ENCODE measurements at places on chromosomes 1 and 21. TPM values are rescaled to one million over a fixed set of nuclear protein-coding genes. Genes with fewer than 3 reads are reported as not detected.

DNA sequence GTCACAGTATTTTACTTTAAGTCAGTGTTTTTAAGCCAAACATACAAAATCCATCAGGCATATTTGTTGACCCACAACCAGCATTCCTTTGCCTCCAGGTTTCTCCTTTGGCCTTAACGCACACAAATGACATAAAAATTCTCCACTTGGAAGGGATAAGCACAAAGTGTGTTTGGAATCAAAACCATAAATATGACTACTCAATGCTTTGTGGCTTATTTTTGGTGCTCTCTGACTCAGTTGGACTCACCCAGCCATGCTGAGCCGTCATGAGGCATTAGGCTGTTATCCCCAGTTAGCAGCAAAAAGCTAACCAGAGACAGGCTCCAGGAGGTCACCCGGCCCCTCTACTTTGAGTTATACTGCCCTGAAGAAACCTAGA lies 948 bp downstream of the PRUNE1 start:
- no peaks in the 10 kb centered on the region for H3K36me3 ChIP-seq
- DNase-seq: no peak
- peaks cover 40% of the 10 kb centered on the region for H3K4me1 ChIP-seq
- H3K27ac ChIP-seq: peak overlapping the region; percentile 96
- H3K4me3 ChIP-seq: peak overlapping the region; percentile 66

GRCh38 chr1:86703696-86704457 lies 499 bp upstream of the SH3GLB1 start:
- peak overlapping the region; percentile 77 for H3K4me3 ChIP-seq
- no peak for DNase-seq
- H3K36me3 ChIP-seq: no peaks in the 10 kb centered on the region
- peak overlapping the region; percentile 100 for H3K27ac ChIP-seq

DNA sequence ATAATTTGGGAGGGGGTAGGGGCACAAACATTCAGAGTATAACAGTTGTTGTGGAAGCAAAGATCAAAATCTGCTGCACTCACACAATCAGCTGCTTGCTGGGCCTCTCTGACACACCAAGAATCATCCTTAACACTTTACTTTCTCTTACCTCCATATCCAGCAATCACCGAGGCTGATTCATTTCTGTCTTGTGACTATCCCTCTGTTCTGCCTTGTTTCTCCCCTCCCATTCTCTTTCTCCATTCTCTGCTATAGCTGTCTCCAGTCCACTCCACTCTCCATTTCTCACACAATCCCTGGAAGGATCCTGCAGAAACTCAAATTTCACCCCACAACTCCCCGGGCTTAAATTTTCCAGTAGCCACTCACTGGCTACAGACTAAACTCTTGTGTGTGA lies 91.8 kb upstream of the NGF start:
- H3K27ac ChIP-seq: no peak overlapping the region
- H3K4me1 ChIP-seq: no peaks in the 10 kb centered on the region
- no peak for DNase-seq
- H3K27me3 ChIP-seq: no peaks in the 10 kb centered on the region

DNA sequence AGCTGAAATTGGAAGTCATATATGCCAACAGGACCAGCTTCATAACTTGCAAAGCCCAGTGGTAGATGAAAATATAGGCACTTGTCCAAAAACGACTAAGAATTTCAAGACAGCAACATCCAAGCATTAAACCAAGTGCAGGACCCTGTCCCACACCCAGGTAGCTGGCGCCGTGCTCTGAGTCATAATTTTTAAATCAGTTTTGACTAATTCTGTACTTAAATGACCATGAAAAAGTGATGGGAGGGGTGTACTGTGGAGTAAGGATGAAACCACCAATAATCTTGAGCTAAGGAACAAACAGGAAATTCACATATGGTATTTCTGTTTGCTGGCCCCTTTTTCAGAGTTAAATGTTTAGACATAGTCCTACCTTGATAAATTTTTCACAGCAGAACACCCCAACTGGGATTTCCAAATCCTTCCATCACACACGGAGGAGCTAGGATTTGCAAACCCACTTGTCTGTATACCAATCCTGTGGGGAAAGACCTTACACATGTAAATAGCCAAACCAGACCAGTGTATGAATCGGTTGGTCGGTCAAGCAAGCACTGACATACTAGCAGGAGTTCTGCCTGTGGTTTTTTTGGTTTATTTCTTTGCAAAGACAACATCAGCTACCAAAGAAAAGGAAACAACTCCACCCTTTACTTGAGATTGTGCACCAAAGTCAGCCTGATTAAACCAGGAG lies 235.7 kb upstream of the RAB4A start:
- no peak for DNase-seq
- no peaks in the 10 kb centered on the region for H3K36me3 ChIP-seq
- no peaks in the 10 kb centered on the region for H3K27me3 ChIP-seq
- H3K4me1 ChIP-seq: peaks cover 37% of the 10 kb centered on the region
- H3K4me3 ChIP-seq: no peak overlapping the region

GRCh38 chr1:110241516-110241915 lies 31.4 kb downstream of the KCNC4 start:
- no peaks in the 10 kb centered on the region for H3K27me3 ChIP-seq
- no peak for DNase-seq
- H3K36me3 ChIP-seq: no peaks in the 10 kb centered on the region

- peaks cover 13% of the 10 kb centered on the region for H3K36me3 ChIP-seq
- peaks cover 62% of the 10 kb centered on the region for H3K4me1 ChIP-seq
- H3K27ac ChIP-seq: peak within 1 kb of the TSS; percentile 83
- peak; percentile 95 for DNase-seq
- H3K4me3 ChIP-seq: peak within 1 kb of the TSS; percentile 58
- H3K27me3 ChIP-seq: peaks cover 53% of the 10 kb centered on the region
Measured at GRCh38 chr1:150149271-150150132, at the start of gene PLEKHO1. TSS of gene PLEKHO1 (plus strand) at chr1:150149916. CDS start at chr1:150150258, 342 bp downstream.

DNA sequence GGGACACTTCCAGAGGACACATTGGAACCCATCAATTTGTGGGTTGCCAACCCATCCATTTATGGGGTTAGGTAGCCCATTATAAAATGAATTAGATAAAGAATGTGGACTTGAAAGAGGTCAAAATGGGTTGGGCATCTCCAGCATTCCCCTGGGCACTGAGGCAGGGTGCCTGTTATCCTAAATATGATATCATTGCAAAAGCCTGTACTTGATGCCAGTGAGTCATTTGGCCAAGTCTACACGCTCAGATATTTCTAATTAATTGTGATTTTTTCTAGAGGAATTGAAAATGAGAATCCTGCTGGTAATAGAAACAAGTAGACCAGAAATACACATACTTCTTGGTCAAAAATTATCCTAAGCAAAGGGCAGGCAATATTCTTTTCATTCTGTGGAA lies 21.9 kb upstream of the NBL1 start:
- peaks cover 45% of the 10 kb centered on the region for H3K36me3 ChIP-seq
- no peak for DNase-seq
- H3K4me3 ChIP-seq: no peak overlapping the region

DNA sequence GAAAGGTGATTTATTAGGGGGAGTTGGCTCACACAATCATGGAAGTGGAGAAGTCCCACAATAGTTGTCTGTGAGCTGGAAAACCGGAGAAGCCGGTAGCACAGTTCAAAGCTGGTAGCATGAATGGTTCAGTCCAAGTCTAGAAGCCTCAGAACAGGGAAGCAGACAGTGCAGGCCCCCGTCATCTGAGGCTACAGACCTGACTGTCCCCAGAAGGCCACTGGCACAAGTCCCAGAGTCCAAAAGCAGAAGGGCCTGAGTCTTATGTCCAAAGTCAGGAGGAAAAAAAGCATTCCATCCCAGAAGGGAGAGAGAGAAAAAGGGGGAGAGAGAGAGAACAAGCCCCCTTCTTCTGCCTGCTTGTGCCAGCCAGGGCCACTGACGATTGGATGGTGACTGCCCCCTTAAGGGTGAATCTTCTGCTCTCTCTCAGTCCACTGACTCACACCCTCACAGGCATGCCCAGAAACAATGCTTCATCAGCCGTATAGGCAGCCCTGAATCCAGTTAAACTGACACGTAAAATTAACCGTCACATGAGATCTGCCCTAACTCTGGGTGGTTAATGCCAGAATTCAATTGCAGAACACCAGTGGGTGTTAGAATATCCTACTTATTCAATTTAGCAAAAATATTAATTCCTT lies 49.3 kb upstream of the POU2F1 start:
- no peak overlapping the region for H3K4me3 ChIP-seq
- H3K36me3 ChIP-seq: no peaks in the 10 kb centered on the region
- no peaks in the 10 kb centered on the region for H3K4me1 ChIP-seq
- no peak overlapping the region for H3K27ac ChIP-seq
- no peaks in the 10 kb centered on the region for H3K27me3 ChIP-seq

GRCh38 chr1:176469450-176470010 lies 6.6 kb downstream of the PAPPA2 start:
- no peaks in the 10 kb centered on the region for H3K4me1 ChIP-seq
- no peaks in the 10 kb centered on the region for H3K27me3 ChIP-seq
- no peaks in the 10 kb centered on the region for H3K36me3 ChIP-seq
- DNase-seq: no peak

DNA sequence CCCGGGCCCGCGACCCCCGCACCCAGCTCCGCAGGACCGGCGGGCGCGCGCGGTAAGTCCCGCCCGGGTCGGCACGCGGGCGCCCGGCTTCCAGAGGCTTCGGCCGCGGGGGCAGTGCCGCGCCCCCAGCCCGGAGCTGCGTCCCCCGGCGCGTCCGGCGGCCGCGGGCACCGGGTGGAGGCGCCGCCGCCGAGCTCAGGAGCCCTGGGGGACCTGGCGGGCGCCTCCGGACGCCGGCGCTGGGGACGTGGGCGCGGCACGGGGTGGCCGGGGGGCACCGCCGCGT lies 227 bp downstream of the NBL1 start:
- peak overlapping the region; percentile 50 for H3K4me3 ChIP-seq
- DNase-seq: no peak
- peaks cover 37% of the 10 kb centered on the region for H3K4me1 ChIP-seq

- peak overlapping the region; percentile 87 for H3K27ac ChIP-seq
- no peaks in the 10 kb centered on the region for H3K27me3 ChIP-seq
- DNase-seq: no peak
- H3K4me1 ChIP-seq: peaks cover 6% of the 10 kb centered on the region
Measured at GRCh38 chr21:43866260-43866629, 1.2 kb downstream of the AGPAT3 start.

DNA sequence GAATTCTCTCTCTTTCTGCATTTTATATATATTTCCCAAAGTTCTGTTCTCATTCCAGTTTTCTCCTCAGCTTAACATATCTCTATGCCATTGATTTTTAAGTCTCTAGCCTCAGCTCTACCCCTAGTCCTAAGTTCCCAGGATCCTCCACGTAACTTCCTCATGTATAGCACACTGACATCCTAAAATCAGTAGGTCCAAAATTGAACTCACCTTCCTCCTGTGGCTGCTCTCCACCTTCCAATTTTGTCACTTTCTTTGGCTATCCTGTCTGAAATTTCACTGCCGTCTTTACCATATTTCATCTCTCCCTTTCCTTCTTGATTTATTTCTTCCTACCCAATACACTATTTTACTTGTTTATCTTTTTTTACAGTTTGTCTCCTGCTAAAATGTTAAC lies 1.5 kb downstream of the SLAMF6 start:
- DNase-seq: no peak
- H3K4me3 ChIP-seq: no peak overlapping the region
- peaks cover 5% of the 10 kb centered on the region for H3K4me1 ChIP-seq
- H3K27ac ChIP-seq: no peak overlapping the region

GRCh38 chr1:197961449-197961848 lies 44.3 kb downstream of the LHX9 start:
- no peak overlapping the region for H3K4me3 ChIP-seq
- no peaks in the 10 kb centered on the region for H3K27me3 ChIP-seq
- H3K36me3 ChIP-seq: no peaks in the 10 kb centered on the region
- H3K27ac ChIP-seq: no peak overlapping the region
- DNase-seq: no peak
- no peaks in the 10 kb centered on the region for H3K4me1 ChIP-seq

- DNase-seq: no peak
- H3K27ac ChIP-seq: no peak overlapping the region
- H3K36me3 ChIP-seq: no peaks in the 10 kb centered on the region
- peaks cover 18% of the 10 kb centered on the region for H3K27me3 ChIP-seq
- no peak overlapping the region for H3K4me3 ChIP-seq
Measured at GRCh38 chr1:209802780-209803152, 3.2 kb downstream of the IRF6 start.

DNA sequence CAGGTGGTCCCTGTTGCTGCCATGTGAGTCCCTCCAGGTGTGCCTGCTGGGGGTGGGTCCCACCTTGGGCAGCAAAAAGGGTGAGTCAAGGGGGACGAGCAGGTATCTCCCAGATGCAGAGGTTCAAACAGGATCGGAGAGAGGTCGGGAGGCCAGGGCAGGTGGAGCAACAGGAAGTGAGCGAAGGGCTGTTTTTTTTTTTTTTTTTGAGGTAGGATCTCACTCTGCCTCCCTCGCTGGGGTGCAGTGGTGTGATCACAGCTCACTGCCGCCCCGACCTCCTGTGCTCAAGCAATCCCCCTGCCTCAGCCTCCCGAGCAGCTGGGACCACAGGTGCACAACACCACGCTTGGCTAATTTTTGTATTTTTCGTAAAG lies 39.4 kb downstream of the SLC2A7 start:
- no peaks in the 10 kb centered on the region for H3K36me3 ChIP-seq
- H3K4me1 ChIP-seq: peaks cover 22% of the 10 kb centered on the region
- no peak overlapping the region for H3K27ac ChIP-seq
- no peak overlapping the region for H3K4me3 ChIP-seq
- H3K27me3 ChIP-seq: no peaks in the 10 kb centered on the region
- DNase-seq: no peak

- H3K4me1 ChIP-seq: no peaks in the 10 kb centered on the region
- no peak for DNase-seq
- H3K27ac ChIP-seq: no peak overlapping the region
- no peak overlapping the region for H3K4me3 ChIP-seq
- H3K27me3 ChIP-seq: no peaks in the 10 kb centered on the region
Measured at GRCh38 chr1:71583756-71584155, 502.9 kb upstream of the ZRANB2 start.

GRCh38 chr1:171645553-171646248 lies 6.8 kb downstream of the MYOC start:
- no peak for DNase-seq
- H3K36me3 ChIP-seq: no peaks in the 10 kb centered on the region
- no peak overlapping the region for H3K27ac ChIP-seq
- peaks cover 14% of the 10 kb centered on the region for H3K4me1 ChIP-seq
- no peak overlapping the region for H3K4me3 ChIP-seq

DNA sequence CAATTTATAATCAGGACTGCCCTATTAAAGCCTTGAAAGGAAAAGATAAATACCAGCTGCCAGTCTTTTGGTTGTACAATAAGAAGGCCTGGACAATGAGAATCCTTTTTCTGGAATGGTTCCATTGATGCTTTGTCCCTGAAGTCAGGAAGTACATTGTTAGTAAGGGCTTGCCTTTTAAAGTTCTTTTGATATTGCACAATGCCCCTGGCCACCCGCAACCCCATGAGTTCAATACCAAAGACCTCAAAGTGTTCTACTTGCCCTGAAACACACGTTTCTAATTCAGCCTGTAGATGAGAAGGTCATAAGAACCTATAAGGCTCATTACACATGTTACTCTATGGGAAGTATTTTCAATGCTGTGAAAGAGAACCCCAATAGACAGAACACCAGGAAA lies 112.1 kb downstream of the OLFM3 start:
- H3K36me3 ChIP-seq: no peaks in the 10 kb centered on the region
- H3K27ac ChIP-seq: no peak overlapping the region
- H3K4me1 ChIP-seq: no peaks in the 10 kb centered on the region
- H3K4me3 ChIP-seq: no peak overlapping the region

GRCh38 chr1:18751425-18751824 lies 108.0 kb downstream of the TAS1R2 start:
- no peak for DNase-seq
- H3K36me3 ChIP-seq: no peaks in the 10 kb centered on the region
- no peak overlapping the region for H3K27ac ChIP-seq
- H3K4me1 ChIP-seq: no peaks in the 10 kb centered on the region
- H3K27me3 ChIP-seq: peaks cover 52% of the 10 kb centered on the region

Gene ZNF697
- 8.1 TPM for total RNA-seq

Gene YBEY
- total RNA-seq: 6.1 TPM

Gene RNF19B
- 37.8 TPM for total RNA-seq

Gene SMIM12
- 53.0 TPM for total RNA-seq

Gene CD244
- 0.90 TPM for total RNA-seq

Gene PANK4
- total RNA-seq: 29.9 TPM
